ENCODE measurements at places on chromosomes 16 and 17.

DNA sequence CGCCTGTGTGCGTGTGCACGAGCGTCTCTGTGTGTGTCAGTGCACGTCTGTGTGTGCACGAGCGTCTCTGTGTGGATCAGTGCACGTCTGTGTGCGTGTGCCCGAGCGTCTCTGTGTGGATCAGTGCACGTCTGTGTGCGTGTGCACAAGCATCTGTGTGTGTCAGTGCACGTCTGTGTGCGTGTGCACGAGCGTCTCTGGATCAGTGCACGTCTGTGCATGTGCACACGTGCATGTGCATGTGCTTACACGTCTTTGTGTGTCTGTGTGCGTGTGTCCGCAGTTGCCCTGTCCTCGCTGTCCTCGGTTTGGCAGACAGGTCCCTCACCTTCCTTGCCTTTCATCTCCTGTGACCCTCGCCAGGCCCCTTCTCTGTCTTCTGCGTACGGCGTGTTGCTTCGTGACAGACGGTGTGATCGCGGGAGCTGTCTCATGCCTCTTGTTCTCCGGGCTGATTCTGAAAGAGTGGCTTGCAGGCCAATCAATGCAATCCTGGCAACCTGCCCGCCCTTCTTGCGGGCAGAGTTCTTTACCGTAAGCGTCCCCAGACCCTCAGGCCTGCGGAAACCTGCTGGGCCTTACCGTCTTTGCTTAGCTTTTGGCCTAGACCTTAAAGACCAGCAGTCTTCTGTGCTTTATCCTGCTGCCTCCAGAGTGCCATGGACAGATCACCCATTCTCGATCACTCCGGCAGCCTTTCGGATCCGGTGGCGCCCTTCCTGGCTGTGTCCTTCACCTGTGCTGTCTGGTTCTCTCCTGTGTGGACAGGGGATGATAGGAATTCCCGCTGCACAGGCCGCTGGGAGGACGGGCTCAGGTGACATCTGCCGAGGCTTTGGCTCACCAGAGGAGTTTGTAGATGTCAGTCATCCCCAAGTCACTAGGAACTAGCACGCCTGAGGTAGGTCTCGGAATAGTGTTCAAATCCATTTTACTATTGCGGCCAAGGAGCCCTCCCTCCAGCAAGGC lies 18.5 kb downstream of the MLYCD start:
- DNase-seq = no peak

- no peak for DNase-seq
These were observed 34.1 kb upstream of the CDC6 start for GRCh38 chr17:40253565-40253964.

DNA sequence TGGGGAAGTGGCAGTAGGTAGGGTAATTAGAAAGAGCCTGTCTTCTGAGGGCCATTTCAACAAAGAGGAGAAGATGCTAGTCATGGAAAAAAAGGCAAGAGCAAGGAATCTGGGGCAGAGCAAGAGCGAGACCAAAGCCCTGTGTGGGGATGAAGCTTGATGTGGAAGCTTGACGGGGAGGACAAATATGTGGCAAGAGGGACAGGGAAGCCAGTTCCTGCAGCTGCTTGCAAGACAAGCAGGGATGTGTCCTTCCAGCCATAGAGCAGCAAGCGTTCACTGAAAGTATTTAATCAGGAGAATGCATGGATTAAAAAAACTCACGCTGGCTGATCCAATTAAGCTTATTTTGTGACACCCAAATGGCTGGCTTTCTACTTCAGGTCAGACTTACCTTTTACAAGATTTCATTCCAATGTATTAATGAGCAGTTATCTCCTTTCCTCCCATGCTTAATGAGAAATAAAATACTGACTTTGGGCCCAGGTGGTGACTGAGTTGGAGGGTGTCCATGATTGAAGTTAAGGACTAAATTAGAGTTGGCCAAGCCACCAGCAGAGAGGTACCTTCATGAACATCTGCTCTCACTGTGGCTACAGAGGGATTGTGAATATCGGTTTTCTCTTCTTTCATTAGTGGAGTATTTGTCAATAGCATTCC lies 76.8 kb downstream of the ABCA8 start:
- DNase-seq = no peak

GRCh38 chr17:46832945-46833839 lies 14.7 kb upstream of the WNT3 start:
- DNase-seq = peak; percentile 54

- DNase-seq = no peak
These were observed 185.8 kb downstream of the PHKB start for GRCh38 chr16:47646914-47647313.

DNA sequence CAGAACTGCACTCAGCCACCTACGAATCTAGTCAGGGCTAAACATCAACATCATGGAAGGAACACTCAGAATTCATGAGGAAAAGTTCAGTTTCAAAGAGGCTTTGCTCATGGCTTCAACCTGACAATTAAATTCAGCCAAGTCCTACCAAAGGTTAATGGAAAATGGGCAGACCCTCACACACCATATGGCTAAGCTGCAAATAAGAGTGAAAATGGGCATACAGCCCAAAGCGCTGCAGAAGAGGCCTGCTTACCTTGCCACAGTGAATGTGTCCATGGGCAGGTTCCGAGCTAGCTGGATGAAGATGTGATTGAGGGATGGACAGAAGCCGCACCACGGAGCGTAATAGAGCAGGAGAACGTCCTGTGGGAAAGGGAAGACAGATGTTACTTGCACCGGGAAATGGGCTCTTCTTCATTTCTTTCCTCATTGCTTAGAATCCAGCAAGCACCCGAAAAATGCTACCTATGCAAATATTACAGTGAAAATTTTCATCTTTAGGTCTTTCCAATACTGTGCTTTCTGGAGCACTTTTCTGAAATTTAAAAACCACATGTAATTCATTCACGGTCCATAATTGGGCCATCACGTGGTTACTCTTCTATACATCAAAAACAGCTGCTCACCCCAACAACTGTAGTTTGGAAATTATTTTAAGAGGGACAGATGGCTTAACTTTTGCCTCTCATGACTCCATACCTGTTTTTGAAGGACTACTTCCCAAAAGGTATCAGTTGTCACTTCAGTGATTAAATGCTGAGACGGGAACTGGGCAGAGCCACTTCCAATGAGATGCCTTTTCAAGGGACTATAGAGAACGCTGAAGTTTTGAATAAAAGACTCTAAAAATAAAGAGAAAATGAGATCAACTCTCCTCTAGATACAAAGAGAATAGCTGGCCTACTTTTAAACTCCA lies 19.6 kb downstream of the SNN start:
- DNase-seq = no peak

DNA sequence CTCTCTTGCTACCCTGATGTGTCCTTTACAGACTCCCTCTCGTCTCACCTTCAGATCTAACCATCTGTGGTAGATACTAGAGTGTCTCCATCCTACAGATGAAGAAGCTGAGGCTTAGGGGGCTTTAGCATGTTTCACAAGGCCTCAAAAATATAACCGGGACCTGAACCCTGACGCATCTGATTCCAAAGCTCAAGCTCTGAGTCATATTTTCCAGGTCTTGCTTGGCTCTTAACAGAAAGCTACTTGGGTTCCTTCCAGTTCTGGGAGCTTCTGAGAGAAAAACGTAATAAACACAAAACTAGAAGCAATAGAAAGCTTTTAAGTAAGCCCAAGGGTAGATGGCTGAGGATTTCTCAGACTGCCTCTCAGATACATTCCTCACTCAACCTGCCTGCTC lies 224.3 kb upstream of the EEF2KMT start:
- no peak for DNase-seq

GRCh38 chr16:81241706-81242105 lies 3.2 kb downstream of the BCO1 start:
- no peak for DNase-seq

- DNase-seq = no peak
These were observed 38.4 kb downstream of the SRCIN1 start for GRCh38 chr17:38567350-38567749.

Measured in occipital lobe (tissue), 3 donors.